ENCODE measurements at places on chromosomes 1 and 21. TPM values are rescaled to one million over a fixed set of nuclear protein-coding genes. Genes with fewer than 3 reads are reported as not detected.

The RC3H1 gene
- total RNA-seq, result 34.4 TPM

The KRTAP10-8 gene
- not detected for total RNA-seq

The SH2D1B gene
- not detected for total RNA-seq

GRCh38 chr21:36369064-36369685 is 16.0 kb upstream of the CHAF1B start:
- no peak for DNase-seq

- DNase-seq, result no peak
These were observed 35.2 kb upstream of the ZNF326 start for GRCh38 chr1:89959719-89960118.

DNA sequence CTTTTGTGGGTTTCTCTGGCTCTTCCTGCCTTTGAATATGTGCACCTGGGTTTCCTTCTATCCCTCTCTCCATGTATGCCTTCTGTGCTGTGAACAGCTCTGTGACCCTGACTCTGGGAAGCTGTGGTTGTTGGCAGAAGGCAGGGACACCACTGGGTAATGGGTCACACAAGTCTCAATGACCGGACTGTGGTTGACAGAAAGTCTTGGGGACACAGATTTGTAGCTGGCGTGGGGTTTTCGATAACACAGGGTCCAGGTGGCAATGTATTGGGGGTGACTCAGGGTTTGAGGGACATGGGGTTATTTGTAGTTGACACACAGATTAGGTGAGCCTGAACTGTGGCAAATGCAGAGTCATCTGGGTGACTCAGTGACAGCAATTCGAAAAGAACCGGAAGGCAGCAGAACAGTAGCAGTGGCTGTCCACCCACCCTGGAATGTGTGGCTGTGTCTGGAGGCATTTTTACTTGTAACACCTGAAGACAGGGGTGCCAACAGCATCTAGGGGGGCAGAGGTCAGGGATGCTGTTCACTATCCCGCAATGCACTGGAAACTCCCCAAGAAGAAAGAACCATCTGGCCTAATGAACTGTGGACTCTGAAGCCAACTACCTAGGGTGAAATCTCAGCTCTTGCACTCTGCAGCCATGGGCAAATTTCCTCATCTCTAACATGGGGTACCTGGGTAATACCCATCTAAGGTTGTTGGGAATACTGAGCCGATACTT is 13.0 kb upstream of the SLC6A9 start:
- no peak for DNase-seq

GRCh38 chr1:25711555-25712298 is 88.3 kb upstream of the SELENON start:
- peak; percentile 60 for DNase-seq

DNA sequence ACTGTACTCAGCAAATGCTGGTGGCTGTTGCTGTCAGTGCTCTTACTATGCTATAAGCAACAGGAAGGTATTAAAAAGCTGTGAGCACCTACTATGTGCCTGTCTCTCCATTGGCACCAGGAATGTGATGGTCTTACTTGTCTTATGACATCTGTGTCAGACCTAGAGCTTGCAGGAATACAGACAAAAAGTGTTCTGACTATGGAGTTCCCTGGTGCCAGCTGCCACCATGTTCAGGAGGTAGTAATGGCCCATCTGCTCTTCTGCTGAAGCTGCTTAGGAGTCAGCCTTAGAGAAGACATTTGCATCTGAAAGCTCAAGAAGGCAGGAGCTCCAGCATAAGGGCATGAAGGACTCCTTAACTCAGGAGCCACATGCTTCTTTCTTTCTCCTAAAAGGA is 52.3 kb downstream of the MAB21L3 start:
- DNase-seq, result no peak

DNA sequence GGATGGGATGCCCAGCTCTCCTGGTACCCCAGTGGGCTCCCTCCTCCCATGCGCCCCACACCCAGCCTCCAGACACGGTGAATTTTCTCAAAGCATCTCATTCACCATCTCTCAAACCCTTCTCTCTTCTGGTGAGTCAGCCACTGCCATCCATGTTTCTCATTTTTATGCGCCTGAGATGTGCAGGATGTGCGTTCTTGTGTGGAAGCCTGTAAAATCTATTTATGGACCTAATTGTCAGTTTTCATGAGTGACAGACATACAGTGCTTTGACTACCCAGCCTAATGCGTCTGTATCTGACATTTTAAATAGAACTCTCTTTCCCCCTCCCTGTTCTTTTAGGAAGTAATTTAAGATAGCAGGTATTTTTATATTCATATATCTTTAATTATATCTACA is 158.8 kb downstream of the DAB1 start:
- DNase-seq, result no peak

DNA sequence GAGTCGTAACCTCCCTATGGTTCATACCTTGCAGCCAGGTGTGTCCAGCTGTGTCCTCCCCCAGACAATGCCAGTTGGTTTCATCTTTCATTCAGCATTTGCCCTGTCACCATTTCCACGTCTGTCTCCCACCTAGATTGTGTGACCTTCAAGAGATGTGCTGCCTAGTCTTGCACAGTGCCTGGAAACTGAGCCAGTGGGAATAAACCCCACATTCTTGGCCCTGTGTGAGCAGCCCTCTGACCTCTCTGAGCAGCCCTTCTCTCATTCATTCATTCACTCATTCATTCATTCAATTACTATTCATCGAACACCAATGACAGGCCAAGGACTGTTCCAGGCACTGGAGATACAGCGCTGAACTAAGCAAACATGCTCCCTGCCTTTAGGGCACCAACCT is 115.7 kb downstream of the GRIK3 start:
- no peak for DNase-seq

All from activated CD4-positive, alpha-beta T cell treated with anti-CD3 and anti-CD28 coated beads, Interleukin-2, amount 10 ng/mL, durations not matched to agents 7 days and 5 days (primary cell).